ENCODE measurements at places on chromosomes 6 and 20.

DNA sequence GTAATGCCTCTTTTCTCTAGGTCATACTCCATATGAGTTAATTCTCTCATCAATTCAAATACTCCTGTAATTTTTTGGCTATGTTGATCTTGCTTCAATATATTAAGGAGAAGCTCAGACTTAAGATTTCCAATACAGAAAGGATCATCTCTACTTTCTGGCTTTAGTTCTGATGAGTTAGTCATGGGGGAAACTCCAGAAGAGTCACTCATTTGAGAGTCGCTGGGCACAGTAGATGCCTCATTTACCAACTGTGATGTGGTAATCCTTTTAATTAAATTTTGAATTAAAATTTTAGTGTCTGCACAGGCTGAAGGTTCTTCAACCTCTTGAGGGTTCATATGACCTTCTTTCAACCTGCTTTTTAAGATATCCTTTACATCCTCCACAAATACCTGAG is 38.5 kb downstream of the DST start:
- no peak for DNase-seq

- DNase-seq: no peak
These were observed 532.8 kb downstream of the QKI start for GRCh38 chr6:163947276-163947675.

GRCh38 chr6:50818020-50818419 is 651 bp upstream of the TFAP2B start:
- no peak for DNase-seq

DNA sequence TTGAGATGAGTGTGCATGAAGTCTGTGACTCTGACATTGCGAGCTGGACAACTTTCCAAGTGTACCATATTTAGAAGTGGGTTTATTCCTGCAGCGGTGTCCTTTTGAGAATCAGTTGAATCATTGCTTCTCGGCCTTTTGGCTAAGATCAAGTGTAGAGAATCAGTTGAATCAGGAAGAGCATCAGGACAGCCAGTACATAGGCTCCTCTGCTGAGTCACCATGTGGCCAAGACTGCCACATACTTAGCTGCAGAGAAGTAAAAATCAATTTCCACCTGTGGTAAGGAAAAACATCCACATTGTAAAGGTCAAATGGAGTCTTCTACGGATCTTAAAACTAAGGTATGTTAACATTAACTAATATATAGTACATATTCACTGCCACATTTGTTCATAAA is 428.4 kb upstream of the MARCKS start:
- DNase-seq: no peak

- peak; percentile 68 for DNase-seq
These were observed 104.1 kb upstream of the SLC35B3 start for GRCh38 chr6:8539453-8539852.

DNA sequence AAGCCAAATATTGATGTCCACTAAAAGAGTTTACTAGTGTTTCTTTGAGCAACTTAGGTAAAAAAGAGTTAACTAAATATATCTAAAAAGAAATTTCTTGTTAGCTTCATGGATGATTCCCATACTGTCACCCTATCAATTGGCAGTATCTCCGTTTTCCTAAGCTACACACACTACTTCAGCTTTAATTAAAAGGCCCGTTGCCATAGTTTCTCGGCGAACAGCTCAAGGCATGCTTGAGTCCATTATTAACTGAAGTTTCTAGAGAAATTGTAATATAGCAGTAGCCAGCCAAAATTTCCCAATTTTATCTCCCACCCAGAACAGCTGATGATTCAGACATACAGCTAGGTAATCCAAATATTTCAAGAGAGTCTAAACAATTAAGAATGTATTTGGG is 20.0 kb upstream of the BEND6 start:
- DNase-seq: no peak

GRCh38 chr6:7468382-7469081 is 72.9 kb upstream of the DSP start:
- no peak for DNase-seq

GRCh38 chr6:168050881-168051586 is 28.0 kb downstream of the FRMD1 start:
- DNase-seq: no peak

GRCh38 chr20:18019068-18019467 is 38.6 kb downstream of the OVOL2 start:
- peak; percentile 78 for DNase-seq

- DNase-seq: no peak
These were observed 99.6 kb downstream of the HTR1B start for GRCh38 chr6:77363702-77364101.

GRCh38 chr6:119896806-119897205 is 547.2 kb upstream of the MAN1A1 start:
- no peak for DNase-seq

DNA sequence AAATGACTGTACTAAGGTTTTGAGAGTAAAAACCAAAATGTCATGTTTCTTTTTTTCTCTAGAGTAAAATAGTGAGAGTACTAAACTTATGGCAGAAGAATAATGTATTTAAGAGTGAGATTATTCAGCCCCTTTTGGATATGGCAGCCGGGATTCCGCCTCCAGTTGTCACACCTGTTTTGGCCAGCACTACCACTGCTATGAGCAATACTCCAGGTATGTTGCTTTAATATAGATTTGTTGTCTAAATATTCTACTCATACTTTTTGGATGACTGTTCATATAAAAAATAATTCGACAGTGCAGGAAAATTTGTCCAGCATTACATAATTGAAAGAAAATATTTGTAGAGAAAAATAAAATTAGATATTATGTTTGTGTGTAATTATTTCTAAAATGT is 59.5 kb downstream of the SCAF8 start:
- no peak for DNase-seq

DNA sequence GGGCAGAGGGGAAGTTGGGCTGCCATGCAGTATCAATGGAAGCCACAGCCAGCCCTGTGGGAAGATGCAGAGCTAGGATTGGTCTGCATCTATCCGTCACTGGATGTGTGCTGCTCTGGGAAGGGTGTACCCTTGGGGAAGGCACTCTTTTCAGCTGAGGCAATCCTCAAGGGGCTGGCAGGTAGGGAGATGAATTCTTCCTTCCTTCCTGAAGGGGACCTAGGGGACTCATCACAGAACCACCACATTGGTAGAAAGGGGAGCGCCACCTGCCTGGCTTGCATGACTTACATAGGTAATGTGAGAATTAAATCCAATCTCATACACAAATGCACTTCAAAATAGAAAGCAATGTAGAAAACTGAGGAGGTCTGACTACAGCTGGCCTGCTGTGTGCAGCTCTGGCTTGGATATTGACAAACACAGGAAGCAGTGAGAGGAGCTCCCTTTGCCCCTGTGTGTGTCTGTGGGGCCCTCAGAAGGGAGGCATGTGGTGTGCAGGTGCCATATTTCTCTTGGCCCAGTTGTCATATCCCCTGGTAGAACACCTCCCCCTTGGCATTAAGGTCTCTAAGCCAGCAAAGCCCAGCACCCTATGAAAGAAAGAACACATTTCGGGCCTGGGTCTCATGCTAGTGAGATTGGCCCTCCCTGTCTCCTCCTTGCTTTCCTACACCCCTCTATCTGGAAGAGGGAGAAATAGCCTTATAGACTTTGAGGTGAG is 260.3 kb upstream of the MOCS1 start:
- DNase-seq: no peak

- DNase-seq: no peak
These were observed 645.9 kb upstream of the CITED2 start for GRCh38 chr6:140020207-140020791.

GRCh38 chr6:2830183-2830582 is 11.5 kb downstream of the SERPINB1 start:
- no peak for DNase-seq

GRCh38 chr6:26223650-26224546 is 136.7 kb downstream of the HFE start:
- no peak for DNase-seq

DNA sequence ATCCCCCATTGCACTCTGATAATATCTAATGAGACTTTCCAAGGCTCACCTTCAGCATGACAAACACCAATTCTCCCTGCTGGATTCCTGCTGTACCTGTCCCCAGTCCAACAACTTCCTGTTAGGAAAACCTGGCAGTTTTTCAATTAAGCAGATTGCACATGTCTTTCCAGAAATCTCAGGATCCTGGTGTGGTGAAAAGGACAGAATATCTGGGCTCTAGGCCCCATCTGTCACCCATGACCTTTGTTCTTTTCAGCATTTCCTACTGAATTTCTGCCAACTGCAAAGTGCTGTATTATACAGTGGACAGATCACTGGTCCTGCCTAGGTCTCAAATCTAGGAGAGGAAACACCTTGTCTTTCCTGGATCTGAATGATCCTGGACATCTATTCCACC is 27.7 kb upstream of the DTNBP1 start:
- no peak for DNase-seq
